IMR-90 (cell line): ENCODE measurements at places on chromosomes 5 and 9.

- H3K36me3 ChIP-seq: no peaks in the 10 kb centered on the region
- no peaks in the 10 kb centered on the region for H3K27me3 ChIP-seq
- no peaks in the 10 kb centered on the region for H3K4me1 ChIP-seq
- no peak overlapping the region for H3K27ac ChIP-seq
- no peak overlapping the region for H3K4me3 ChIP-seq
Observed at GRCh38 chr9:7622481-7622880, 177.1 kb downstream of the DMAC1 start.

DNA sequence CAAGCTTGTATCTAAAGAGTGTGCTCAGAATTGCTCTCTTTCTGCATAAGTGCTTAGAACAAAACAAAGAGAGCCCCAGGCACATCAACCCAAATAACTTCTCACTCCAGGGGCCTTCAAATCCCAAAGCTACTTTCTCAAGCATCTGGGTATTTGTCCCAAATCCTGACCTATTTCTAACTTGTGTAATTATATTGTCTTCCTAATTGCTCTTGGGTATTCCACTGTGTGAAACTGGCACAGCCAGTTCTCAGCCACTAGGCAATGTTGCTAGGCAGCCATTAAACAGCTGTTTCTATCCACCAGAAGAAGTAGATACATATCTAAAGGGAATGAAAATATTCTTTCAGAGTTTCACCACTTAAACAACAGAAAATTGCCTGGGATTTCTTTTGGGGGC, 198.8 kb downstream of the PRELID2 start:
- H3K27ac ChIP-seq: no peak overlapping the region
- H3K4me3 ChIP-seq: no peak overlapping the region
- DNase-seq: no peak

DNA sequence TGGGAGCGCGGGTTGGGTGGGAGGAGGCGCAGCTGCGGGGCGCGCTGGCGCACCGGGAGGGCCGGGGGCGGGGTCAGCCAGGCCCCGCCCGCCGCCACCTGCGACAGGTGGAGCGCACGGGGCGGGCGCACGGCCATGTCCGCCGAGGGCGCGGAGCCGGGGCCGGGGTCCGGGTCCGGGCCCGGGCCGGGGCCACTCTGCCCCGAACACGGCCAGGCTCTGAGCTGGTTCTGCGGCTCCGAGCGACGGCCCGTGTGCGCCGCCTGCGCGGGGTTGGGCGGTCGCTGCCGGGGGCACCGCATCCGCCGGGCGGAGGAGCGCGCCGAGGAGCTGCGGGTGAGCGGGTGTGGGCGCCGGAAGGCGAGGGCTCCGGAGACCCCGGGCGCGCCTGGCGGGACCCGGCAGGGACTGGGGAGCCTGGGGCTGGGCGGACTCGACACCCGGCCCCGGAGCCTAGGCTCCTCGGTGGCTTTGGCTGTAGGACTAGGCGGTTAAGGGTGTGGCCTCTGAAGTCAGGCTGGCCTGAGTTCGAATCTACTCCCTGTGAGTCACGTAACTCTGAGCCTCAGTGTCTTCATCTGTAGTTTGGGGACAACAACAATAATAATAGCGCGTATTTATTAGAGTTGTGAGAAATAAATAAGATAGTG, at the start of gene BSPRY:
BSPRY (plus strand) TSS at position 97 of the 650 bp plus-strand sequence; CDS start at position 136, 39 bp downstream.
- H3K27me3 ChIP-seq: peaks cover 66% of the 10 kb centered on the region
- H3K36me3 ChIP-seq: no peaks in the 10 kb centered on the region
- no peaks in the 10 kb centered on the region for H3K4me1 ChIP-seq
- no peak for DNase-seq
- no peak within 1 kb of the TSS for H3K4me3 ChIP-seq
- H3K27ac ChIP-seq: no peak within 1 kb of the TSS

DNA sequence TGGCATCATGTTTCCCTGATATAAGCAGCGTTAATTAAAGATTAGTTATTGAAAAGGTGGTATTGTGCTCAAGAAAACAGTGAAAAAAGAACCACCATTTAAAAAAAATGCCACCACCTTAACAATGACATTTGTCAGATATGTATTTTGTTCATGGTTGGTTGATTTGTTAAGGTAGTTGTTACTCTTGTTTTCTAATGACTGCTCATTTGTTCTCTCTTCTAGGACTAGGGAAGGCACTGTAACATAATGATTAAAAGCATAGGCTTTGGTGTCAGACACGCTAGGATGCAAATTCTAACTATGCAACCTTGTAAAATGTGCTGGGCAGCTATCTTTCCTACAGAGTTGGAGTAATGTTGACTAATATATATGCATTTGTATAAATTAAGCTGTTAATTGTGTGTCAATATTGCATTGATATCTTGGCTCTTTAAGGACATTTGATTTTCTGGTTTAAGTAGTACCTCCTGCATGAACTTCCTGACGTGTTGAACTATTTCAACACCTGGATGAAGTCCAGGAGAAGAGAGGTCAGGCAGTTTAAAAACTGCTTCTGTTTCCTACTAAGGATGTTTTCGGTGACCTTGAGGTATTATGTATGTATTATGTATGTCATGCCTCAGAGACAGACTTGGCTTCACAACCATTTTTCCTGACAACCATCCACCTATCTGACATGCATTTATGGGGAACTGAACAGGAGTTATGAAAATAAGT, 77.8 kb downstream of the MUSK start:
- H3K36me3 ChIP-seq: no peaks in the 10 kb centered on the region
- no peak overlapping the region for H3K4me3 ChIP-seq
- H3K27ac ChIP-seq: peak overlapping the region; percentile 100
- DNase-seq: no peak

- no peaks in the 10 kb centered on the region; the same call in 1 of the 2 replicates for H3K27me3 ChIP-seq
- no peaks in the 10 kb centered on the region for H3K4me1 ChIP-seq
- H3K27ac ChIP-seq: no peak overlapping the region
- no peak for DNase-seq
- no peaks in the 10 kb centered on the region for H3K36me3 ChIP-seq
- H3K4me3 ChIP-seq: no peak overlapping the region
Observed at GRCh38 chr5:82717738-82718137, 359.5 kb downstream of the TMEM167A start.

DNA sequence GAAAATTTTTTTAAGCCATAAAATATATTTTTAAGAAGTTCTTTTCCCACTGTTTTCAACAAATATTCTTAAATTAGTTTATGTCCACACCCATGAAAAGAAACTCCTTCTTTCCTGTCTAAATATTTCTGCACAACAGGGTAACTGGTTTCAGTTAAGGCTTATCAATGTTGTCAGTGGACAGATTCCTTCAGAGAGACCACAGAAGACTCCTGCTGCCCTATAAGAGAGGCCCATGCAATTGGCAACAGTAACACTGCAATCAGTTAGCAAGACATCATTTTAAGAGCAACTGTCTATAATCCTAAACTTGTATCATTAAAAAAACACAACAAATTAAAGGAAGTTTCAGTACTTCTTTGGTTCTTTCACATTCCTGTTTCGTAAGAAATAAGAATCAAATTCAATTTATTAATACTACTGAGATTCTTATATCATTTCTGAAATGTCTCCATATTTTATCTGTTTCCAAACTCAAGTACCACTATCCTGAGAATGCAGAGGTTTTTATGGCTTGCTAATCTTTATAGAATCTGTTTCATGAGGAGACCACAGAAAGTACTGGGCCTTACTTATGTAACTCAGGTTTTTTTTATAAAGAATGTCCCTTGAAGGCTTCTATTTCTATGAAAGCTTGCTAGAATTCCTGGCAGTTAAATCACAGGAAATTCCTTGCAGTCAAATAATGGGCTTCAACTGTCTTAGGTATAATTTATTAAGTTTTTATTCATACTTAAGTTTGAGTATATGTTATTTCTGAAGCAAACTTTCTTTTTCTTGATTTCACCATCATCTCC, 240.2 kb downstream of the RFX3 start:
- no peaks in the 10 kb centered on the region for H3K27me3 ChIP-seq
- no peak overlapping the region for H3K27ac ChIP-seq
- DNase-seq: peak; percentile 37
- no peaks in the 10 kb centered on the region for H3K4me1 ChIP-seq
- no peak overlapping the region for H3K4me3 ChIP-seq

DNA sequence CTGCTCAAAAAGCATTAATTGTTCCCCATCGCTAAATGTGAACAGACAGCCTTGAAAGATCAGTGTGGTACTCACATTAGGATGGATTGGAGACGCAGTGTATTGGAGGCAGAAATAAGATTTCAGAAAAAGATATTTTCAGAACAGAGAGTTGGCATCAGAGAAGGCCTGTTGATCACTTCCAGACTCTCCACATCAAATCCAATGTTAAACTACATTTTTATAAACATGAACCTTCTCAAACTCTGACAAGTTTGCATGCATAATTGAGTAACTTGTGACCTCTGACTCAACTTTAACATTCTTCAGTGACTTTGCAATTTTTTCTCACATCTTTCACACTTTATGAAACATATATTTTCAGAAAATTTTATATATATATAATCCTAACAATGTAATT, 919.6 kb upstream of the SEMA6A start:
- H3K36me3 ChIP-seq: no peaks in the 10 kb centered on the region
- H3K27ac ChIP-seq: no peak overlapping the region
- DNase-seq: no peak
- H3K4me3 ChIP-seq: no peak overlapping the region
- H3K27me3 ChIP-seq: no peaks in the 10 kb centered on the region

- no peaks in the 10 kb centered on the region for H3K36me3 ChIP-seq
- no peaks in the 10 kb centered on the region for H3K27me3 ChIP-seq
Observed at GRCh38 chr5:9170026-9170425, 375.8 kb downstream of the SEMA5A start.

GRCh38 chr5:140176031-140176387, 1.0 kb downstream of the CYSTM1 start:
- no peaks in the 10 kb centered on the region for H3K36me3 ChIP-seq
- peaks cover 8% of the 10 kb centered on the region; the same call in 1 of the 2 replicates for H3K4me1 ChIP-seq
- no peak for DNase-seq
- H3K27ac ChIP-seq: peak overlapping the region; percentile 11

GRCh38 chr9:24698881-24699518, 153.3 kb upstream of the IZUMO3 start:
- no peaks in the 10 kb centered on the region for H3K27me3 ChIP-seq
- H3K36me3 ChIP-seq: no peaks in the 10 kb centered on the region
- no peaks in the 10 kb centered on the region for H3K4me1 ChIP-seq
- no peak for DNase-seq
- no peak overlapping the region for H3K27ac ChIP-seq
- H3K4me3 ChIP-seq: no peak overlapping the region

GRCh38 chr5:109529987-109530386, 120.2 kb upstream of the PJA2 start:
- H3K27me3 ChIP-seq: no peaks in the 10 kb centered on the region
- no peak overlapping the region for H3K27ac ChIP-seq
- H3K36me3 ChIP-seq: no peaks in the 10 kb centered on the region
- H3K4me3 ChIP-seq: no peak overlapping the region
